Pulmonary artery endothelial cell (primary cell): ENCODE measurements at places on chromosomes 4 and X. TPM values are rescaled to one million over a fixed set of nuclear protein-coding genes. Genes with fewer than 3 reads are reported as not detected.

DNA sequence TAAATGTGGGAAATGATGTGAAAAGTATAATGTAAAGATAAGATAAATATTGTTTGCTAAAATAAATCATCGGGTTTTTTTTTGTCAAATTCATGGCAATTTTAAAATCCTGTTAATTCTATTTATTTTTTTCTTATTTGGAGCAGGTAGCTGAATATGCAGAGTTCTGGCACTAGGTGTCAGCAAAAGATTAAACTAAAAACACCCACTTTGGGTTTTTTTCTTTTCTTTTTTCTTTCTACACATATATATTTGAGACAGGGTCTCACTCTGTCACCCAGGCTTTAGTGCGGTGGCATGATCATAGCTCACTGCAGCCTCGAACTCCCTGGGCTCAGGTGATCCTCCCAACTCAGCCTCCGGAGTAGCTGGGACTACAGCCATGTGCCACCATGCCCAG lies 6.9 kb upstream of the RAP2C start:
- no peak for DNase-seq

DNA sequence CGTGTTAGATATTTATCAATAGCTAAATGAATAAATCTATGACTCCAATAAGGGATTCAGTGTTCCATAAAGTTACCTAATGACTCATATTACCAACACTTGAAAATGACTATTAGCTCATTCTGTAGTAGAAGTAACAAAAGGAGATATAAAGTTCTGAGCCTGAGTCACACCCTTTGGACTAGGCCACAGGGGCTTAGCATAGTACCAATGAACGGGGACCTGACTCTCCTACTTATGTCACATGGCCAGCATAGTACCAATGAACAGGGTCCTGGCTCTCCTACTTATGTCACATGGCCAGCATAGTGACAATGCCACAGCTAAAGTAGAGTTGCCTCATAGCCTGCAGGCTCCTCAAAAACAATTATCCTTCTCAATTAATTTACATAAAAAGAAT lies 43.7 kb downstream of the MAGEB16 start:
- DNase-seq, result no peak

DNA sequence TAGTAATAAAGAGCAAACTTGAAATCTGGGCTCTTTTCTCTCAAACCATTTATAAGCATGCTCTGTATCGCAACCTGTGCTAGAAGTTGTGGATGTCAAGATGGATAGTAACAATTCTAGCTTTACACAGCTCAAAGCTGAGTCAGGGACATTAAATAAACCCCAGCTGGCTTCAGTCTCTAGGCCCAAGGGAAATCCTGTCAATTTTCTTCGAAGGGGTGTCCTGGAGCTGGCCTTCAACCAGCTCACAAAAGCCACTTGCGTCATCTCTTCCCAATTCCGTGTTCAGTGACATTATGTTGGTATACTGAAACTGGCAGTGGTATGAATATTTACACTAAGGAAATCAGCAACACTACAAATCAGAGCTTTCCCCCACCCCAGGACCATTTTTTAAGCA lies 89.8 kb upstream of the PRKG2 start:
- no peak for DNase-seq

PRICKLE3 gene
- total RNA-seq, result 4.7 and 6.2 TPM in 2 replicates

SPIN4 gene
- 2.2 and 3.6 TPM in 2 replicates for total RNA-seq

- no peak for DNase-seq
Measured at GRCh38 chr4:109294468-109295020, 7.9 kb downstream of the COL25A1 start.

MUC7 gene
- not detected in 2 replicates for total RNA-seq

TLR1 gene
- 6.5 and 7.5 TPM in 2 replicates for total RNA-seq

GIMD1 gene
- not detected in 2 replicates for total RNA-seq

- no peak for DNase-seq
Measured at GRCh38 chrX:77564823-77565222, 117.6 kb downstream of the FGF16 start.

- no peak for DNase-seq
Measured at GRCh38 chr4:147731580-147732517, at the start of gene ARHGAP10. Gene ARHGAP10, plus strand, starts transcription at chr4:147732088. Its CDS starts 214 bp downstream, at chr4:147732302.

NRK gene
- 1.6 and 2.5 TPM in 2 replicates for total RNA-seq

DNA sequence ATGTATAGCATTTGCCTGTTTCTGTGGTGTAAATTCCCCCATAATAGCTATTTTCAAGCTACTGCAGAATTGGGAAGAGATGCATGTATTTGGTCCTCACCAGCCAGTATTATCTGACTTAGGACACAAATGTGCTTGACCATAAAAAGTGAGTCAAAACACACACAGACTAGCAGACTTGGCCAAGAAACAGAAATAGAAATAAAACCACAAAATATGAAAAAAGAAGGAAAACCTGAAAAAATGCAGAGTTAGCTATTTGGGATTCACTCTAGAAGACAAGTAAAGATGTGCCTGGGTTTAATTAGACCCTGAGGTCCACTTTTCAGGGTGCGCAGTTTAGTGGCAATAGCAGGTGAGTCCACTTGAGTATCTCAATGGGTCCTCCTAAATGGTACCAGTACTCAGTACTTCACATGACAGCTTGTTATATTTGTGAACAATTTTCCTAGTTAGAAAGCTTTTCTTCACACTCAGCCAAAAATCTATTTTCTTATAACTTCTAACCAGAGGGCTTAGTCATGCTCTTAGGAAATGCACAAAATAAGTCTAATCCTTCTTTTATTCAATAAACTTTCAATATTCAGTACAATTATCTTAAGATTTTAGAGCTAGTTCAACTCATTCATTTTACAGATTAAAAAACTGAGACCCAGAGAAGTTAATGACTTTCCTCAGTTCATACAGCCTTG lies 108.7 kb upstream of the JADE1 start:
- DNase-seq, result no peak

DNA sequence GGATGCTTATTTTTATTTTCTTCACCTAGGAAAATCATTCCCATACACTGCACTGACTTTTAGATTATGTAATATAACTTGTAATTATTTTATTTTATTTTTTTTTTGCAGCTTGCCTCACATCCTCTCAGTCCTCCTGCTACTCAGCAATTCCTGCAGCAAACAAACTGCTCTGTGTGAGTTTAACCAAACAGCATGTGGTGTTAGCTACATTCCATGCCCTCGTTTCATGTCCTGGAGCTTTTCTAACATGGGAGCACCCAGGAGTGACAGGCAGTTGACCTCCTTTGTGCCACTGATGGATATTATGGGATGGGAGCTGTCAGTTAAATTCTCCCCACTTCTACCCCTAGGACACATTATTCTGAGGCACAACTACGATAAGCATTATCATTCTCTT lies 24.8 kb downstream of the CXCL1 start:
- DNase-seq, result no peak

- DNase-seq, result no peak
Measured at GRCh38 chr4:188021548-188022249, 26.1 kb downstream of the ZFP42 start.

GRCh38 chrX:13091111-13091765 lies 46.8 kb upstream of the FAM9C start:
- DNase-seq, result no peak

FOXR2 gene
- not detected in 2 replicates for total RNA-seq

GRCh38 chrX:136872091-136872700 lies 8.3 kb downstream of the RBMX start:
- no peak for DNase-seq
